Stimulated activated CD4-positive, alpha-beta T cell treated with anti-CD3 and anti-CD28 coated beads, Interleukin-1b, Interleukin-23, amount 100 ng/mL, for 4 hours (primary cell): ENCODE measurements at places on chromosomes 6 and 20.

DNA sequence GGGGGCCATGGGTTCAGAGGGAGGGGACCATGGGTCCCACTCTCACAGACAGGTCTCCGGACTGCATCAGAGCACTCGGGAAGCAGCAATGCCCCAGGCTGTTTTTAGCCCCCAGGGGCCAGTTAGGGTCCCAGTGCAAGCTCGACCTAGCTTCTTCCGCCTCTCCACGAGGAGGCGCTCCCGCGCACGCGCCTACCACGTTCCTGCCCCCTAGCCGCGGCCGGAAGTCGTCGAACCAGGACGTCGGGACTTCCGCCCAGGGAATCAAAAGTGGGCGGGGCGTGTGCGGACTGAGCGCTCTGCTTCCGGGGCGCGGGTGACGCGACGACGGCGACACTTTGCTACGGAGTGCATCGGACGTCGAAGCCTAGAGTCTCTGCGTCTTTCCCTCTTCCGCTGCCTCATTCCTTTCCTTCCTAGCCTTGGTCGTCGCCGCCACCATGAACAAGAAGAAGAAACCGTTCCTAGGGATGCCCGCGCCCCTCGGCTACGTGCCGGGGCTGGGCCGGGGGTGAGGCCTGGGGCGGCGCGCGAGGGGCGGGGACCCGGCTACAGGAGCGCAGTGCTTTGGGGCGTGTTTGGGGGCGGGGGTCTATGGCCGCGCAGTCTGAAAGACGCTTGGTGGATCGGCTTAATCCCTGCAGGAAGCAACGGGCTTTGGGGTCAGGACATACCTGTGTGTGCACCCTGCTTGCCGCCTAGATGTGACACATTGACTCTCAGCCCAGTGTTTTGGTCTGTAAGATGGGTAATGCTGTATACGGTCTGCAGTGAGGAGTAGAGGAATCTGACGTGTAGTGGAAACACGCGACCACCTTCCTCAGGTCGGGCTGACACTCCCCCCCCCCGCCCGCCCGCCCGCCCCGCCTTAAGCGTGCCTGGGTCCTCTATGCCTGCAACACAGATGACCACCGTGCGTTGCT lies at the start of gene PRPF6:
Gene PRPF6, plus strand, starts transcription at position 327 of the 923 bp plus-strand sequence. Its CDS starts 114 bp downstream, at position 441.
- DNase-seq, result peak; percentile 93

DNA sequence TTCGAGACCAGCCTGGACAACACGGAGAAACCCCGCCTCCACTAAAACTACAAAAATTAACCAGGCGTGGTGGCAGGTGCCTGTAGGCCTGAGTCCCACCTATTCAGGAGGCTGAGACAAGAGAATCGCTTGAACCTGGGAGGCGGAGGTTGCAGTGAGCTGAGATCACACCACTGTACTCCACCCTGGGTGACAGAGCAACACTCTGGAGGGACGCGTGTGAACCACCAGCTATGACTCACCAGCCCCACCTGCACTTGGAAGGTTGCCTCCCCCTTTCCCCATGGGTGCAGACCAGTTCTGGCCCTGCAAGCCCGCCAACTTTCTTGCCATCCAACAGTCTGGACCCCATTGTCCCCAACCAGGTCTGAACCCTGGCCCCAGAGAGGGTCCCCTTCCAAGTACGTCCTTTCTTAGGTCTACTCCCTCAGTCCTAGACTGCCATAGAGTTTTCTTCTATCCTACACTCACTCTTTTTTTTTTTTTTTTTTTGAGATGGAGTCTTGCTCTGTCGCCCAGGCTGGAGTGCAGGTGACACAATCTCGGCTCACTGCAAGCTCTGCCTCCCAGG lies 29.2 kb downstream of the ATP9A start:
- DNase-seq, result no peak

DNA sequence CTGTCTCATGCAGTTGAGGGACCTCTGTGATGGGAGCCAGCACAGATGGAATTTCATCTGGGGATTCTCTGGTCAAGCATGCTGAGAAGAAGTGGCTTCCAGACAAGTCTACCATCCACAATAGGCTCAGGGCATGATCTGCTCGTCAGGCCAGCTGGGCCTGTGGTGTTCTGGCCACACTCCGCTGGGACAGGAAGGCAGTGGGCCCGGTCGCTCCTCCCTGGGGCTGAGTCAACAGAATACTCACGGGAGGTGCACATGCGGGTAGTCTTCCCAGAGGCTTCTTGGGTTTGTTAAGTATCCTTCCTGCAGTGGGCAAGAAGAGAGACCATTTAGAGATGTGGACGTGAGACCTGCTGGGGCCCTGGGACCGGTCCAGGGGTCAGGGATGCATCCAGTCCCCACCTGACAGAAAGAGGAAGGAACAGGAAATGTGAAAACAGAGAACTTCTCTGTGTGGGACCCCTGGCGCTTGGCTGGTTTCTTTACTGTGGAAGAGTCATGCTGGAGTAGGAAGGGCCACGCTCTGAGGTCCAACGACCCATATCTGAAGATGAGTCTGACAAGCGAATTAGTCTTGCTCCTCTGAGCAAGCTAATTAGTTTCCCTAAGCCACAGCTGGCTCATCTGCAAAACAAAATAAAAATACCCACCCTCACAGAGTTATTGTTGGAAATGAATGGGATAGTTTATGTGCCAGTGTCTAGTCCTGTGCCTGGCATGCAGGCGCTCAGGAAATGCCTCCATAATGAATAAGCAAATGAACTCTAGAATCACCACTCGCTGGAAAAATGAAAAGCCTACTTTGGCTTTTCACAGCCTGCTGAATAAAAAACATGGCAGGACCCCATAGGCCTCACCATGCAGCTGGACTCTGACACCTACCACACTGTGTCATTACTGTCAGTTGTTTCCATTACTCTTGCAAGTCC lies 67.3 kb downstream of the TRAM2 start:
- DNase-seq, result no peak

DNA sequence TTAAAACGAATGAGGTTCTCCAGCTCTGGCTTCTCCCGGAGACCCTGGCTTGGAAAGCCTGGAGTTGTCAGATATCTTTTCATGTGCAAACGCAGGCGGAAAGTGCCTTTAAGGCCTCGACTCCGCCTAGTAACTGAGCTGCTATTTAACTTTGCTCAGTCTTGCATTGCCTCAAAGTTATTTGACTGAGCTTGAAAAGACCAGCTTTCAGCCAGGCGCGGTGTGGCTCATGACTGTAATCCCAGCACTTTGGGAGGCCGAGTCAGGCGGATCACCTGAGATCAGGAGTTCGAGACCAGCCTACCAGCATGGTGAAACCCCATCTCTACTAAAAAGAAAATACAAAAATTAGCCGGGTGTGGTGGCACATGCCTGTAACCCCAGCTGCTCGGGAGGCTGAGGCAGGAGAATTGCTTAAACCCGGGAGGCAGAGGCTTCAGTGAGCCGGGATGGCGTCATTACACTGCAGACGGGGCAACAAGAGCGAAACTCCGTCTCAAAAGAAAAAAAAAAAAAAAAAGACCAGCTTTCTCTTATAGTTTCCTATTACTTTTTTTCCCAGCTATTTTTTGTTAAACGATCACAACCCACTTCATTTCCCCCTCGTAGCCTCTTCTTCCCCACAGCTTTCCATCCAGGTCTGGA lies 1.9 kb downstream of the GCNT2 start:
- no peak for DNase-seq

- no peak for DNase-seq
These were observed 133.8 kb upstream of the CCN2 start for GRCh38 chr6:132084811-132085509.

DNA sequence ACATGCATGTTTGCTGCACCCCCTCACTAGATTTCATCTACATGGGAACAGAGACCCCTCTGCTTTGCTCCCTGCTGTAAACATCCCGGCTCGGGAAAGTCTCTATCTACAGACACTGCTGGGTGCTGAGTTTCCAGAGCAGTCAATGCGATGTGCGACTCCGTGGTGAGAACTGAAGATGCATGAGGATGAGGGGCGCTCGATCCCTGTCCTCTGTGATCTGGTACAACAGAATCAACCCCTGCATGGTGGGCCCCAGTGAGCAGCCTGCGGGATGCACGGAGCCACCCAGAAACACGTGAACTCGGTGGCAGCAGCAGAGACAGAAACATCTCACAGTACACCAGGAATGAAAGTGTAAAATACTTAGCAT lies 83.1 kb downstream of the THBS2 start:
- DNase-seq, result no peak

DNA sequence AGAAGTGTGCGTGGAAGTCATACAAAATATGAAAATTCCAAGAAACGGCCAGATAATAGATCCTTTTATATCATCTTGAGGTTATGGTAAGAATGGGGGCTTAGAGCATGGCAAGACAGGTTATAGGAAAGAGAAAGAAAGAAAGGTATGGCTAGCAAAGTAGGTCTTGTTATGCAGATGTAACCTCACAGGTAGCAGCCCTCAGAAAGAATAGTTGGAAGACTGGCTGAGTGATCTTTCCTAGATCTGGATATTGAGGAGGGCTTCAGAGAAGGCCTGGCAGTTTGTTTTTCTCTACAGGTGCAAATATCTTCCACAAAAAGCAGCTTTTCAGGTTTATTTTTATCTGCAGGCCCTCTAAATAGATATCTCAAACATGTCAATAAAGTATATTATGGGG lies 679.5 kb downstream of the KHDRBS2 start:
- no peak for DNase-seq

DNA sequence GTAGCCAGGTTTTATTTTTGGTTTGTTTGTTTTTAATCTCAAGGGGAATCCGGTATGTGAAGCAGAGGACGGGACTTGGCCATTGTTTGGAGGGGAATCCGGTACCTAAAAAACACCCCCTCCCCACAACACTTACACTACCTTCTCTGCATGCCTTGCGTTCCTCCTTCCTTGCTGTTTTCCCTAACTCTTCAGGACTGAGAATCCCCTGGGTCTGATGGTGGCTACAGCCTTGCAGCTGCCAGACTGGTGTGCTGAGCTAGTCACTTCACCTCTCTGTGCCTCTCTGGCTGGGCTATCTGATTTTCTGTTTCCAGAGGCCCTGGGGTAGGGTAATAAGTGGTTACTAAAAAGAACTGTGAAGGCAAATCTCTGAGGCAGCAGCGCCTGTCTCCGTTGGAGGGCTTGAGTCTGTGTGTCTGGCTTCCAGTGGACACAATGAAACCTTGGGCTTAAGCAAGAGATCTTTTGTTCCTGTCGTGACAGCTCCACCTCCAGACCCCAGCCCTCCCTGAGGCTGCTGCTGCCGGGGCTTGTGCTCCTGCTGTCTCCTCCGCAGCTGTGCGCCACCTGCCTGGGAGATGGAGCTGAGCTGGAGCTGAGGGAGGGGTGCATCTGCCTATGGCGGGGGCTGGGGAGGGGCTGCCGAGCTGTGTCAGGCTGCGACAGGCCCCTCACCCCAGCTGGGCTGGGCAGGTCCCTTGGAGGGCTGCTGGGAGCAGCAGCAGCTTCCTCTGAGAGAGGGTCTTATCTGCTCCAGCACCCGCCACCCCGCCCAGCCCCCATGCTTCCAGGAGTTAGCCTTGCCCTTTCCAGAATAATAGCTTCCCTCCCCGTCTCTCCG lies 65.8 kb upstream of the CCDC167 start:
- DNase-seq, result no peak

GRCh38 chr20:17229256-17229655 lies 2.4 kb downstream of the PCSK2 start:
- DNase-seq, result no peak
